Right atrium auricular region (tissue), 2 donors: ENCODE measurements at places on chromosomes 1 and 21. TPM values are rescaled to one million over a fixed set of nuclear protein-coding genes. Genes with fewer than 3 reads are reported as not detected.

The FOXD2 gene
- not detected for total RNA-seq

DNA sequence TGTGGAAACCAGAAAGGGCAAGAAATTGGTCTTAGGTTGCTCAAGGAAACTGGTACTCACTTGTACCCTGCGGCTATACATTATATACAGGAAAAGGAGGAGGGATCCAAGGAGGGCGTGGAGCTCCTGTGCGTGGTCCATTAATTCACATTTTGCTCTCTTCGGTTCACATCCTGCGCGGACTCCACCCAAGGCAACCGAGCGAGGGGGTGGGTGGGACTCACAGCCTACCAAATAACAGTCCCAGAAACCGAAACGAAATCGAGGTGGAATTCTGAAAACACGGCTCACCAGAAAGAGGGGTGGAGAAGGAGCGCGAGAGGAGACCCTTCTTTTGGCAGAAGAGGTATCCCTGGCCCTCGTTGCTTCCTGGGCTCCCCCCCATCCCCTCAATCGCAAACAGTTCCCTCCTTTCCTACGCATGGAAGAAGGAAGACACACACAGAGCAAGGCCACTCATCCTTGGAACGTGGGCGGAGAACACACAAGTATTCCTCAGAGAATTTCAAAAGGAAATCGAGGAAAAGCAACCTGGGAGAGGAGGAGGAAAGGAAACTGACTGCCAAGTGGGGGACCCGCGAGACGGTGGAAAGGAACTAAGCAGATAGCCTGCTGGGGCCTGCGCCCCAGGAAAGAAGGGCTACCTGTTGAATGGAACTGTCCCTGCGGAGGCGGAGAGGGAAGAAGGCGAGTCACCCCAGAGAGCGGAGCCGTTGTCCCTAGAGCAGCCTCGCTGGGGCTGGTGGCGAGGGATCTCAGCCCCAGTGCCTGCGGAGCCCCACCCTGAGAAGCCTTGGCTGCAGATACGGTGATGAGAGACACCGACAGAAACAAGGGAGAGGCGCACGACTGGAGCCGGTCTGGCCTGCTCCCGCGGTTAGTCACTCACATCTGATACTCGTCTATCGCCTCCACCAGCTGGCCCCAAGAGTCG lies 705 bp downstream of the AIDA start:
- DNase-seq = peak; percentile 73

- DNase-seq = no peak
Observed at GRCh38 chr1:89666640-89667039, 33.7 kb downstream of the LRRC8C start.

GRCh38 chr1:227781314-227781930 lies 34.1 kb upstream of the PRSS38 start:
- no peak for DNase-seq

DNA sequence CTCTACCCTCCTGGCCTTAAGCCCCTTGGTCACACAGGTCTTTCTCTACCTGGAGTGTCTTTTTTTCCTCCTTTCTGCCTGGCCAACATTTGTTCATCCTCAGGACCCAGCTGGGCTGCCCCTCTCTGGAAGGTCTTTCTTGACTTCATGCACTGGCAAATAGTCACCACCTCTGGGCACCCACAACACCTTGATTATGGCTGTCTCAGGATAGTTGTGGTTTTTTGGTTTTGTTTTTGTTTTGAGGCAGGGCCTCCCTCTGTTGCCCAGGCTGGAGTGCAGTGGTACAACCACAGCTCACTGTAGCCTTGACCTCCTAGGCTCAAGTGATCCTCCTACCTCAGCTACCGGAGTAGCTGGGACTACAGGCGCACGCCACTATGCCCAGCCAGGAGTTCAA lies 10.8 kb downstream of the RPS6KA1 start:
- DNase-seq = no peak

DNA sequence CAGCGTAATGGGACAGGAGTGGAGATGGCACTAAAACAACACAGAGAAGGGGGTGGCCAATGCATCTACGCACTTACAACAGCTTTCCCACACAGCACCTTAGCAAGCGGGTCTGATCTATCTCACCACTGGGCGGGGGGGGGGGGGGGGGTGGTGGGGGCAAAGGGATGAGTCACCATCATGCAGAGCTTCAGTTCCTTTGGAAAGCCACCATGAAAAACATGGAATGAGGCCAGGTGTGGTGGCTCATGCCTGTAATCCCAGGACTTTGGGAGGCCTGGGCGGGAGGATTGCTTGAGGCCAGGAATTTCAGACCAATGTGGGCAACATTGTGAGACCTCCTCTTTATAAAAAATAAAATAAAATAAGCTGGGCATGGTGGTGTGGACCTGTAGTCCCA lies 47.2 kb downstream of the KLHDC7A start:
- no peak for DNase-seq

The TTC34 gene
- 0.08 TPM for total RNA-seq

DNA sequence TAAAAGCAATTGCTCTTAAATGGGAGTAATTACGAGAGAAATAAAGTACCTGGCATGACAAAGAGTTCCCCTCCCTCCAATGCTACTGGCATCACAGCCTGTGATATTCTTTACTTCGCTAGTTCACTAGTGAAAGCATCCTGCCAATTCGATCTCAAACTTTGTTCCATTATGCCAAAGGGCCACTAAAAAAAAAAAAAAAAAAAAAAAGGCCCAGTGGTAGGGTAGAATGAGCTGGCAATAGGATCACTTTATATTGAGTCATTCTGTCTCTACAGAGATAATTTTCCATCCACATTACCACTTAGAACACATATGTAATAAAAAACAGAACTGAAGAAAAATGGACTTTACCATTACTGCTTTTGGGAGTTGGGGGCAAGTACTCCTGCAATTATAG lies 11.2 kb downstream of the PUM1 start:
- DNase-seq = no peak

GRCh38 chr1:115320377-115320776 lies 17.7 kb downstream of the NGF start:
- no peak for DNase-seq

The CFHR4 gene
- not detected for total RNA-seq

- DNase-seq = no peak
Observed at GRCh38 chr1:107430540-107431228, 289.8 kb downstream of the NTNG1 start.

GRCh38 chr21:28865488-28866186 lies 127.0 kb downstream of the LTN1 start:
- no peak for DNase-seq

The ADAM30 gene
- total RNA-seq = not detected

GRCh38 chr1:147078606-147079399 lies 93.5 kb downstream of the PRKAB2 start:
- no peak for DNase-seq

GRCh38 chr1:89620664-89621063 lies 12.3 kb upstream of the LRRC8C start:
- no peak for DNase-seq

GRCh38 chr21:39715804-39716397 lies 29.1 kb upstream of the IGSF5 start:
- DNase-seq = no peak

GRCh38 chr1:2109581-2110021 lies 59.4 kb downstream of the PRKCZ start:
- no peak for DNase-seq

The TFF2 gene
- not detected for total RNA-seq

DNA sequence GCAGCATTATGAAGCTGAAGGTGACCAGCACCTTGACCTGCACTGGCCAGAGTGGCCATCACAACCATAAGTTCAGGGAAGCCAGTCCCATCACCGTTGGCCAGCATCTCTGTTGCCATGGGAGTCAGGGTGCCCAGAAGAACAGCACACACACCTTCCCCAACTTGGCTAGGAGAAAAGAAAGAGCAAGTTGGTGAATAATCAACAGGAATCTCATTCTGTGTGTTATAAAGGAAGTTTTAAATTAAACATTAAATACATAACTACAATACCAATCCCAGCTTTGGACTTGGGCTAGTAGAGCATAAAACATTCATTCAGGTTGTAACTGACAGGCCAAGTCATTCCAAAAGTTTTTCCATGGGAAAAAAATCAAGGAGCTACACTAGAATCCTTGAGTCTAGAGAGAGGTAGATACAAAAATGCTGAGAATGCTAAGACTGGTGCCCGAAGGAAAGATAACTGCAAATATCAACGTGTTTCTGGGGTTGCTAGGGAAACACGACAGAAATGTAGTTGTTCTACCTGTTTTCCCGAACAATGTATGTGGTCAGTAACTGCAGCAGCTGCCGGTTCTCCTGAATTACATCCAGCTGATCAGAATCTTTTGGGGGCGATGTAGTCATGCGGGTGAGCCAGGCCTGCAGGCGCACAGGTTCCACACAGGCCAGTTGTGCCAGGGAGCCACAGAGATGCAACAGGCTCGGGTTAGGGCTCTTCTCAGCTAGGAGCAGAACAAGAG lies 45.6 kb downstream of the UBR4 start:
- no peak for DNase-seq

The HRNR gene
- not detected for total RNA-seq

DNA sequence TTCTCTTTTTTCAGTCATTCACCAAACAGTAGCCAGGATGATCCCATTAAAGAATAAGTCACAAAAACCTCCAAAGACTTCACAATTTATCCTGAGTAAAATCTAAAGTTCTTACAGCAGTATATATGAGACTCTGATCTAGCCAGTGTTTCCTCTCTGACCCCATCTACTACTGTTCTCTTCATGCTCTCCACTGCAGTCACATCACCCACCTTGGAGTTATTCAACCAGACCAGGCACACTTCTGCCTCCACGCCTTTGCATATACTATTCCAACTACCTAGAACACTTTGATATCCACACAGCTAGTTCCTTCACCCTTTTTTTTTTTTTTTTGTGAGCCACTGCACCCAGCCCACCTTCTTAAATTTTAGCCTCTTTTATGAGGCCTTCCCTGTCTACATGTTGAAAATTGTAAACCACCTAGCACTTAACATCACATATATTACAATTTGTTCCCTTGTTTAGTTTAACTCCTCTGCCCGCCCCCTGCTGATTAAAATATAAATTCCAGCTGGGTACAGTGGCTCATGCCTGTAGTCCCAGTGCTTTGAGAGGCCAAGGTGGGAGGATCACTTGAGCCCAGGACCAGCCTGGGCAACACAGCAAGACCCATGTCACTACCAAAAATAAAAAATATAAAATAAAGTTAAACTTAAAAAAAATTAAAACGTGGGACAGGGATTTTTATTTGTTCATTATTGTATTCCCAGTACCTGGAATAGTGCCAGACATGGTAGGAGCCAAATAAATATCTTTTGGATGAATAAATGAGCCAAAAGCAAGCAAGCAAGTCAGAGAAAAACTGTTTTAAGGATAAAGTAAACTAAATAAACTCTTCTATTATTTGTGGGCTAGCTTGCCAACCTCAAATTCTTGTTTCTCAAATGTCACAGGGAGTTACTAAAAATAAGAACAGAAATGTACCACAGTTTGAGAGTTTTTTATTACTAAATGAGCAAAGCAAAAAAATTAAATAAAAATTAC lies 35.2 kb upstream of the MUTYH start:
- no peak for DNase-seq

The CD2 gene
- total RNA-seq = 0.26 TPM

The KCNJ15 gene
- 1.3 TPM for total RNA-seq

GRCh38 chr1:170993717-170994116 lies 58.4 kb downstream of the MROH9 start:
- DNase-seq = no peak

The PRAMEF17 gene
- total RNA-seq = not detected

The TCEA3 gene
- total RNA-seq = 24.4 TPM

- no peak for DNase-seq
Observed at GRCh38 chr1:25907601-25908000, 1.4 kb upstream of the STMN1 start.

DNA sequence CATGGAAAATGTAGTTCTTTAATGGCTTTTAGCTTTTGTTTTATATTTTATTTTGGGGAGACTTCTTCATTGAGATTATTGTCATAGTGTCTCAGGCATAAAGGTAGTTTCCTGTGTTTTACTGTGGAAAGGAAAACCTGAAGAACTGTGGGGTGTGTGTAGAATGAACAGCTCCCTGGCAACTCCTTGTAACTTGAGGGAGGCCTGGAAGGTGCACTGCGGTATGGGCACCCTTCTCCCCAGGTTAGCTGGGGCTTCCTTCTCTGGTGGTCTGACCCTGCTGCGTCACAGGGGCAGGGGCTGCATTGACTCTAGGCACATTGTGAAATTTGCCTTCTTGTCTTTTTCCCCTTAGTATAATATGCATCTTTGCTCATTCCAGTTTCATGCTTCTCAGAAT lies 1.7 kb downstream of the ATP1B1 start:
- DNase-seq = no peak

DNA sequence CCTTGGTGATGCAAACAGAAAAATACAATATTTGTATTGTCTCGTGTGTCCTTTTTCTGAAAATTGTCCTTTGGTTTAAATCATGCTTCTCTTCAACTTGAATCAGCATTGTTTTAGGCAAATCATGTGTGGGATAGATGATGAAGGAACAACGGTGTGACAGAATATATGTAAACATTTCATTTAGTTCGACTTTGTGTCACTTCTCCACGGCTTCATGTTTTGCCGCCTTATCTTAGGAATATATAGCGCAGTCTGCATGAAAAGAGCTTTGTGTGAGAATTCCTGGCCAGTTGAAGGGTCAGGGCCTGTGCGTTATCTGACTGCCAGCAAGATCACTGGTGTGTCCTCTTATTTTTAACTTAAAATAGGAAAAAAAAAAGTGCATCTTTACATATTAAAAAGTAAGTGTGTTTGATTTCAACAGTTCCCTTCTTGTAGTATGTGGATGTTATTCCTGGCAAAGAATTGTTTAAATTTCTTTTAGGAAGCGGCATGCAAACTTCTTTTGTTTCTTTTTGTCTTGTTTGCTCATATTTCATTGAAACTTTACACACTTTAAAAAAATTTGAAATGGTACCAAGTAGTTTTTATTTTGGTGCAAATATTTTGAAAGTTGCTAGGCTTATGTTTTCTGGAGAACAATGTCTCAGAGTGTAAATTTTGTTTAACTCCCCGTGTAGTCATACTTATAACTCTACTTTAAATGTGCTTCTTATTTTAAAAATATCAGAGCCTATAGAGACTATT lies 465.2 kb downstream of the USP25 start:
- DNase-seq = no peak

GRCh38 chr21:45363921-45364467 lies 41.0 kb upstream of the COL18A1 start:
- DNase-seq = peak; percentile 95

The TMPRSS2 gene
- not detected for total RNA-seq

- no peak for DNase-seq
Observed at GRCh38 chr1:35587736-35588135, 14.6 kb downstream of the TFAP2E start.

GRCh38 chr21:46130831-46131587 lies 24.4 kb downstream of the FTCD start:
- DNase-seq = peak; percentile 75

The TEDDM1 gene
- not detected for total RNA-seq

The C1orf53 gene
- total RNA-seq = 4.0 TPM

The AQP10 gene
- total RNA-seq = not detected

GRCh38 chr1:29368936-29369932 lies 132.9 kb downstream of the PTPRU start:
- no peak for DNase-seq

The LMX1A gene
- total RNA-seq = not detected

The ALX3 gene
- total RNA-seq = not detected

- DNase-seq = no peak
Observed at GRCh38 chr1:190212450-190212849, 265.2 kb downstream of the BRINP3 start.

The SHCBP1L gene
- not detected for total RNA-seq

The COL24A1 gene
- 1.0 TPM for total RNA-seq

- no peak for DNase-seq
Observed at GRCh38 chr1:24403806-24404205, 9.8 kb downstream of the STPG1 start.
